ENCODE measurements at places on chromosomes 13 and 19. TPM values are rescaled to one million over a fixed set of nuclear protein-coding genes. Genes with fewer than 3 reads are reported as not detected.
A peak's percentile ranks its signal among the peaks of the same experiment; 100 is the strongest.

DNA sequence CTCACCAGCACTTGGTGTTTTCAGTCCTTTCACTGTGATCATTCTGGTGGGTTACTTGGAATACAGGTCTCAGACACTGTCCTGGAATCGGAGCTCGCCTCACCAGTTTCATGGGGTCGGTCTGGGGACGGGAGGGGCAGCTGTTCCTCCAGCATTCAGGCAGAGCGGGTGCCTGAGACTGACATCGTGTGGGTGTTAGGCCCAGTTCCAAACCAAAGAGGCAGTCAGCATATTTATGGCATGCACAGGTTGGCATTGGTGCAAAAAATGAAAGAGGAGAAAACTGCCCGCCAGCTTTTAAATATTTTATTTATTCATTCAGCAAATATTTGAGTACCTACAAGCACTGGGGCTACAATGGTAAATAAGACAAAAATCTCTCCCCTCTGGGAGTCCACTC lies 20.1 kb downstream of the PLEKHF1 start:
- H3K4me1 ChIP-seq, result peaks cover 71% of the 10 kb centered on the region
- peak overlapping the region; percentile 100 for H3K27ac ChIP-seq
- peaks cover 4% of the 10 kb centered on the region for H3K36me3 ChIP-seq
- H3K4me3 ChIP-seq, result no peak overlapping the region
- no peak for DNase-seq

DNA sequence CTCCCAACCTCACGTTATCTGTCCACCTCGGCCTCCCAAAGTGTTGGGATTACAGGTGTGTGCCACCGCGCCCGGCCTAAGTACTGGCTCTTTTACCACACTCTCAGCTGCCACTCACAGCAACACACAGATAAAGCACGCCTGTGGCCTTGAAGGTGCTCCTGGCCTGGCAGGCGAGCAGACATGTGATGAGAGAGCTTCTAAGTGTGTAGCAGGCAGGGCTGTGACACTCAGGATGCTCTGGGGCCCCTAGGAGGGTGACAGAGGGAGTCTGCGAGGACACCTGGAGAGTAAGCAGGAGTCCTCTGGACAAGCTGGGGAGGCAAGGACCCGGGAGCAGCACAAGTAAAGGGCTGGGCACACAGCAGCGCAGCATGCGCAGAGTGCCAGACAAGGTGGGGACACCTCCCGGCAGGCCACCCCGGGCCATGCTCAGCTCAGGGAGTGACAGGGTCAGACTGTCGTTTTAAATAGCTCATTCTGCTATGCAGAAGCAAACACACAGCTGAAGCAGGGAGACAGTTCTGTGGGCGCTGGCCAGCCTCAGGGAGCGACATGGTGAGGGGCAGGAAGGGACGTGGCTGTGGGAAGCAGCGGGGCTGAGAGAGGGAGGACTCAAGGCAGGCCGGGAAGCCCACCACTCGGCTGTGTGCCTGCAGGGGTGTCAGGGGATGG lies 26.5 kb downstream of the MED26 start:
- H3K36me3 ChIP-seq, result no peaks in the 10 kb centered on the region
- peaks cover 26% of the 10 kb centered on the region for H3K4me1 ChIP-seq
- no peaks in the 10 kb centered on the region for H3K27me3 ChIP-seq
- peak overlapping the region; percentile 12 for H3K27ac ChIP-seq
- DNase-seq, result no peak

The DGKH gene
- 14.7 TPM for total RNA-seq

DNA sequence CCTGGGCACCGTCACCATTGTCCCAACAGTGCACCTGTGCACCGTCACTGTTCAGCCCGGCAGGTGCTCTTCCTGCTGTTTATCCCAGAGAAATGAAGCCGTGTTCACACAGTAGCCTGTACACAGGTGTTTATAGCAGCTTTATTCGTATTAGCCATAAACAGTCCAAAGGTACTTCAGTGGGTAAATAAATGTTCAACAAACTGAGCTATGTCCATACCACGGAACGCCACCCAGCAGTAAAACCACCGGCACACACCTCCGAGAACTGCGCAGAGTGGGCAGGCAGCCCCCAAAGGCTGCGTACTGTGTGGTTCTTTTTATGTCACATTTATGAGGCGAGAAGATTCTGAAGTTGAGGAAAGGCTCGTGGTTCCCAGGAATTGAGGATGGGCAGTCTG lies 44.9 kb upstream of the DCUN1D2 start:
- peak; percentile 46 for DNase-seq
- no peaks in the 10 kb centered on the region for H3K4me1 ChIP-seq
- peaks cover 30% of the 10 kb centered on the region for H3K36me3 ChIP-seq
- no peak overlapping the region for H3K27ac ChIP-seq

DNA sequence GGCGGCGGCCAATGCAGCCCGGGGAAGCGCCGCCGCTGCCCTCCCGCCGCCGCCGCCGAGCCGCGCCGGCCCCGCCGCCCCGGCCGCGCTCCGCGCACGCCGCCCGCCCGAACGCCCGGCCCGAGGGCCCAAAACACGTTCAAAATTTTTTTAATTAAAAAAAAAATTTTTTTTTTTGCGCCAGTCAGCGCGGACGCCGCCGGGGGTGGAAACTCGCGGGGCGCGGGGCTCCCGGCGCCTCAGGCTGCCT lies 468 bp downstream of the HMGB1 start:
- H3K27me3 ChIP-seq, result no peaks in the 10 kb centered on the region
- no peak for DNase-seq
- no peak overlapping the region for H3K4me3 ChIP-seq
- H3K36me3 ChIP-seq, result peaks cover 11% of the 10 kb centered on the region
- no peak overlapping the region for H3K27ac ChIP-seq

- no peak overlapping the region for H3K4me3 ChIP-seq
- H3K27ac ChIP-seq, result peak overlapping the region; percentile 86
- no peaks in the 10 kb centered on the region for H3K27me3 ChIP-seq
- H3K4me1 ChIP-seq, result peaks cover 61% of the 10 kb centered on the region
- no peak for DNase-seq
- H3K36me3 ChIP-seq, result no peaks in the 10 kb centered on the region
Observed at GRCh38 chr19:29966588-29967249, 24.7 kb downstream of the URI1 start.

GRCh38 chr19:5953680-5954213 lies 24.2 kb downstream of the RANBP3 start:
- H3K27ac ChIP-seq, result peak overlapping the region; percentile 85
- H3K36me3 ChIP-seq, result no peaks in the 10 kb centered on the region
- no peaks in the 10 kb centered on the region for H3K27me3 ChIP-seq
- peak overlapping the region; percentile 3 for H3K4me3 ChIP-seq
- DNase-seq, result no peak

- no peaks in the 10 kb centered on the region for H3K4me1 ChIP-seq
- DNase-seq, result no peak
- no peaks in the 10 kb centered on the region for H3K36me3 ChIP-seq
- no peak overlapping the region for H3K4me3 ChIP-seq
- H3K27me3 ChIP-seq, result no peaks in the 10 kb centered on the region
Observed at GRCh38 chr13:51435002-51435578, 17.7 kb downstream of the INTS6 start.

The TMEM59L gene
- 4.4 TPM for total RNA-seq

DNA sequence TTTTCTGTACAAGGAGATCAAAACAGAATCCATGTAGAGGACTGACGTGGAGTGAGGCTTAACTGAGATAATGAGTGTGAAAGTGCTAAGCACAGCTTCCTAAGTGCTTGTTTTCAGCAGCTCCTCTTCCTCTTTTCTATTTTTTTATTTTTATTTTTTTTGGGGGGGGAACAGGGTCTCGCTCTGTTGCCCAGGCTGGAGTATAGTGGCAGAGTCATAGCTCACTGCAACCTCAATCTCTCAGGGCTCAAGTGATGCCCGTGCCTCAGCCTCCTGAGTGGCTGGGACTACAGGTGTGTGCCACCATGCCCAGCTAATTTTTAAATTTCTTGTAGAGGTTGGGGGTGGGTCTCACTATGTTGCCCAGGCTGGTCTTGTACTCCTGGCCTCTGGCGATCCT lies 5.6 kb upstream of the FOSB start:
- no peak overlapping the region for H3K4me3 ChIP-seq
- no peaks in the 10 kb centered on the region for H3K36me3 ChIP-seq
- H3K27ac ChIP-seq, result no peak overlapping the region
- DNase-seq, result no peak
- H3K4me1 ChIP-seq, result peaks cover 3% of the 10 kb centered on the region

GRCh38 chr13:100378533-100378932 lies 210.1 kb downstream of the GGACT start:
- DNase-seq, result no peak
- H3K4me3 ChIP-seq, result no peak overlapping the region
- peaks cover 38% of the 10 kb centered on the region for H3K36me3 ChIP-seq
- no peaks in the 10 kb centered on the region for H3K27me3 ChIP-seq

The MUC16 gene
- not detected for total RNA-seq

GRCh38 chr13:77415253-77416071 lies 88.6 kb upstream of the MYCBP2 start:
- H3K4me3 ChIP-seq, result no peak overlapping the region
- no peak overlapping the region for H3K27ac ChIP-seq
- DNase-seq, result no peak
- no peaks in the 10 kb centered on the region for H3K36me3 ChIP-seq
- peaks cover 2% of the 10 kb centered on the region for H3K27me3 ChIP-seq

GRCh38 chr13:50529154-50529882 lies 314.2 kb downstream of the DLEU7 start:
- H3K36me3 ChIP-seq, result peaks cover 4% of the 10 kb centered on the region
- no peaks in the 10 kb centered on the region for H3K27me3 ChIP-seq
- H3K27ac ChIP-seq, result peak overlapping the region; percentile 90
- peak; percentile 65 for DNase-seq
- H3K4me1 ChIP-seq, result peaks cover 52% of the 10 kb centered on the region

DNA sequence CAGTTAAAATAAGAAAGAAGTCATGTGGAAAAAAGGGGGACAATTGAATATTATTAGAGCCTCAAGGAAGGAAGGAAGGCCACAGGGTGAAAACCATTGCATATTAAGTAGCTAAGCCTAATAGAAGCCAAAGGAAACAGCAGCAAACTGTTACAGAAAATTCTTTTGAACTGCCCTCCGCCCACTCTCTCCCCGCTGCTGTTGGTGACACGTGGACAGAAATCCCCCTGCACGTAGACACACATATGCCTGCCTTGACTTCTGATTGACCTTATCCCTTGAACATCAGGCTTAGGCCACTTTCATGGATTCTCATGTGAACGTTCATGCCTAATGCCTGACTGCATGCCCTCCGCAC lies 229.1 kb downstream of the KCNRG start:
- H3K4me1 ChIP-seq, result peaks cover 32% of the 10 kb centered on the region
- no peak for DNase-seq
- H3K27ac ChIP-seq, result peak overlapping the region; percentile 80
- H3K36me3 ChIP-seq, result no peaks in the 10 kb centered on the region
- no peak overlapping the region for H3K4me3 ChIP-seq

- H3K27ac ChIP-seq, result peak overlapping the region; percentile 83
- H3K36me3 ChIP-seq, result peaks cover 5% of the 10 kb centered on the region
- H3K4me3 ChIP-seq, result no peak overlapping the region
- no peak for DNase-seq
Observed at GRCh38 chr19:2624537-2625091, 77.9 kb downstream of the GNG7 start.

The KIR3DL2 gene
- total RNA-seq, result not detected

- H3K27ac ChIP-seq, result no peak overlapping the region
- H3K36me3 ChIP-seq, result no peaks in the 10 kb centered on the region
- no peak overlapping the region for H3K4me3 ChIP-seq
- no peak for DNase-seq
- H3K27me3 ChIP-seq, result peaks cover 16% of the 10 kb centered on the region
- H3K4me1 ChIP-seq, result no peaks in the 10 kb centered on the region
Observed at GRCh38 chr13:111484959-111485358, 164.5 kb downstream of the TEX29 start.

The PRR20D gene
- total RNA-seq, result not detected
